ENCODE measurements at places on chromosomes 11 and 22. TPM values are rescaled to one million over a fixed set of nuclear protein-coding genes. Genes with fewer than 3 reads are reported as not detected.
A peak's percentile ranks its signal among the peaks of the same experiment; 100 is the strongest.

HEPN1 gene
- 0.48 TPM for total RNA-seq

DNA sequence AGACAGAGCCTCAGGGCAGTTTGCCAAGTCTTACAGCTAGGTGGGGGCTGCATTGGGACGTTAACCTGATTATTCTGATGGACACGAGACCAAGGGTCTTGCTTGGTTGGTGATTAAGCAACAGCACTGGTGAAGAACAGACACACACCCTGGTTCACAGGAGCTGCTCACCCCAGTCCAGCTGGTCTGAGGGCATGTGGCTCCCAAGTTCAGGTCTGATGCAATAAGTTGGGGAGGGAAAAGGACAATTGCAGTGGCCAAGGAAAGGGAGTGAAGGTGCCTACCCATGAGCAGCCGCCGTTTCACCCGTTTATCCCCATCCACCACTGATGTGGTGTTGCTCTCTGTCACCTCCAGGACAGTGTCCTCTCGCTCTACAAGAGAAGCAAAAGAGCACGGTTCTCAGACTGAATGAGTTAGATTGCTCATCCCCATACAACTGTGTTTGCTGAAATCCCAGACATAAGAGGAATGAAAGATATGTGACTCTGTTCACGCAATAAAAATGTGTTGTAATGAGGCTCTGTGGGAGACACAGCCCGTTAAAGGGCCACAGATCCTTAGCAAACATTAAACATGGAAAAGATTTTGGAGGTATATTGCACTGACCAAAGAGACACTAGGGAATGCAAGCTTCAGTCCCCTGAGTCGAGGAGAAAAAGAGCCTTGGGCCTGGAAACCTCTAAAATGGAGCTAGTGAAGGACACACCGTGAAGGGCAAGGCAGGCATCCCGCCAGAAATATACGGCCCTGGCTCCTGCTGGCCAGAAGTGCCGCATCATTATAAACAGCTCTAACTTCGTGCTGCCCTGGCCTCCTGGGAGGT lies 25.6 kb downstream of the SCUBE2 start:
- DNase-seq = no peak
- H3K4me3 ChIP-seq = no peak overlapping the region
- H3K27me3 ChIP-seq = no peaks in the 10 kb centered on the region
- H3K27ac ChIP-seq = no peak overlapping the region
- no peaks in the 10 kb centered on the region for H3K4me1 ChIP-seq

SCGB1D2 gene
- total RNA-seq = 10.9 TPM

DNA sequence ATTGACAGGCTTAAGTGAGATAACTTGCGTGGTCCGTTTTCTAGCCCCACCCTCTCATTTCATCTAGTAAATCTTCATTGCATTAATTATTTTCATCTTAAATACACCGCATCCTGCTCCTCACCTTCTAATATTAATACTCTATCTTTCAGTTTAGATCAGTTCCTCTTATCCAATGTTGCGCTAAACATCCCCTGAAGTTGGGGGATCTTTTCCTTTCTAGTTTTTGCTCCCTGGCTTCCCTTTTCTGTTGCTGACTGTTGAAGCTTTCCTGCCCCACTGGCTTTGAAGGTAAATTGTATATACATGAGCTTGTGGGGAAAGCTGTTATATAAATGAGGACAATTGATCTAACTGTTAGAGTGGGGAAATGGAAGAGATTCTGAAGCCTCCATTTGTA lies 7.2 kb downstream of the CAT start:
- H3K36me3 ChIP-seq = no peaks in the 10 kb centered on the region
- no peak overlapping the region for H3K27ac ChIP-seq
- H3K4me3 ChIP-seq = no peak overlapping the region
- H3K4me1 ChIP-seq = peaks cover 7% of the 10 kb centered on the region

MTFP1 gene
- total RNA-seq = 10.9 TPM

- no peak overlapping the region for H3K4me3 ChIP-seq
- H3K27me3 ChIP-seq = no peaks in the 10 kb centered on the region
- DNase-seq = no peak
- H3K4me1 ChIP-seq = no peaks in the 10 kb centered on the region
- H3K27ac ChIP-seq = no peak overlapping the region
These were observed 3.9 kb upstream of the MS4A14 start for GRCh38 chr11:60392361-60392760.

DNA sequence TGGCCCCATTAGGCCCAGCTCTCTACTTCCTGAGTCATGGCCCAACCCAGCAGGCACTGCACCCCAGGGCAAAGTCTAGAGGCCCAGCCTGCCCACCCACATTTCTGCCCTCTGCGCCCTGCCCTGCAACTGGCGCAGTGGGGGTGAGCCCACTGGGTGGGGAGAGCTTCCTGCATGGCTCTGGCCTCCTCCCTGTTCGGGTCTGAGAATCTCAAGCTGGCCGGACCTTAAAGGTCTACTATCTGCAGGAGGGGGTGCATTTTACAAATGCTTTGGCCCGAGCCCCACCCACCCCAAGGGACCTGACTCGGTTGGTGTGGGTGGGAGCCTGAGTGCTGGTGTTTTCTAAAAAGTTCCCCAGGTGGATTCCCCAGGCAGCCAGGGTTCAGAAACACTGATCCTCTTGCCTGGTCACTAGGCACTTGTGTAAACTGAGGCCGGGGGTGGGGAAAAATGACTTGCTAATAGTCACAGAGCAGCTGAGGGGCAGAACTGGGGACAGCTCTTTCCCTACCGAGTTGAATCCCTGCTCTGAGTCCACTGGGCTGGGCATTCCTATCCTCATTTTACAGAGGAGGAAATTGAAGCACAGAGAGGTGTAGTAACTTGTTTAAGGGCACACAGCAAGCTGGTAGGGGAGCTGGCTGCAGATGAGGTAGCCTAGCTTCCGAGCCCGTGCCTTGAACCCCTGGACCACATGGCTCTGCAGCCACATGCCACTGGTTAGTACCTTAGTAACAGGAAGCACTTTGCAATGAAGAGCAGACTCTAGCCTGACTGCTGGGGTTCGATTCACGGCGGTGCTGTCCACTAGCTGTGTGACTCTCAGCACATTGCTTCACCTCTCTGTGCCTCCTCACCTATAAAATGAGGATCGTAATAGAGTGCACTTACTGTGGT lies 36.3 kb downstream of the CD82 start:
- no peaks in the 10 kb centered on the region for H3K27me3 ChIP-seq
- no peaks in the 10 kb centered on the region for H3K36me3 ChIP-seq
- no peak for DNase-seq
- peaks cover 36% of the 10 kb centered on the region for H3K4me1 ChIP-seq

ENTHD1 gene
- total RNA-seq = not detected

ADAMTS15 gene
- 7.2 TPM for total RNA-seq

SGSM1 gene
- 3.2 TPM for total RNA-seq

DNA sequence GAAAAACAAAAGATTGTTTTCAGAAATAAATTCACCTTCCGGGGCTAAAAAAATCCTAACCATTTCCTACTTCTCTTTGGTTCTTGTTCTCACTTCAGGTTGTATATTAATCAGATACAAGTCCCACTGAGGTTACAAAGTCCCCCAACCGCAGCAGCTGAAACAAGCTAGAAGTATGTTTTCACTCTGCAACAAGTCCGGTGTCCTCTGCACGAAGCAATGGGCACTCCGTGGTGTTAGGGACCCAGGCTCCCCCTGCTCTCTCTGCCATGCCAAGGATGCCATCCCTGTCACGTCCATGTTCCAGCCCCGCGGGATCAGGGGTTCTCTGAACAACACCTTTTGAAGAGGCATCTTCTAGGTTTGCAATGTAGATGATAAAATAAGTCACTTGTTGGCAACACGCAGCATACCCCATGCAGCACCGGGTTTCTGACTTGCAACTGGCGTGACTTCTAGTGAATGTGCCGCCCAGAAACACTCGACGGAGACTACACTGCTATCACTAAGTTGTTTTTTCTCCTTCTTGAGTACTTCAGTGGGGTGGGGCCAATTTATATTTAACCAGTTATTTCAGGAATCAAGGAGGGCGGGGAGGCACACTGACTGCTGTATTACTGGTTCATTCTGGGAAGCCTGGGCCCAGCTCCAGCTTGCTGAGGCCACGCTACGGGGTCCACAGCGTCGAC lies 25.4 kb upstream of the GSTP1 start:
- H3K36me3 ChIP-seq = no peaks in the 10 kb centered on the region
- no peaks in the 10 kb centered on the region for H3K27me3 ChIP-seq
- H3K4me3 ChIP-seq = no peak overlapping the region
- DNase-seq = no peak
- H3K27ac ChIP-seq = no peak overlapping the region
- no peaks in the 10 kb centered on the region for H3K4me1 ChIP-seq

SELENOH gene
- 102 TPM for total RNA-seq

- no peaks in the 10 kb centered on the region for H3K27me3 ChIP-seq
- DNase-seq = peak; percentile 77
- H3K36me3 ChIP-seq = no peaks in the 10 kb centered on the region
- no peak overlapping the region for H3K27ac ChIP-seq
These were observed 117.3 kb upstream of the TEAD1 start for GRCh38 chr11:12556788-12557384.

- H3K36me3 ChIP-seq = no peaks in the 10 kb centered on the region
- H3K27me3 ChIP-seq = no peaks in the 10 kb centered on the region
- H3K27ac ChIP-seq = no peak overlapping the region
- no peak overlapping the region for H3K4me3 ChIP-seq
These were observed 63.1 kb downstream of the CEP164 start for GRCh38 chr11:117390743-117391142.

GTSE1 gene
- total RNA-seq = 0.84 TPM

OR8G5 gene
- total RNA-seq = not detected

SPDYC gene
- not detected for total RNA-seq

CD3D gene
- 3.2 TPM for total RNA-seq

- peaks cover 3% of the 10 kb centered on the region for H3K4me1 ChIP-seq
- H3K36me3 ChIP-seq = no peaks in the 10 kb centered on the region
- H3K27ac ChIP-seq = no peak overlapping the region
- no peak overlapping the region for H3K4me3 ChIP-seq
- DNase-seq = no peak
These were observed 160.9 kb downstream of the ENTHD1 start for GRCh38 chr22:39732625-39733024.

DNA sequence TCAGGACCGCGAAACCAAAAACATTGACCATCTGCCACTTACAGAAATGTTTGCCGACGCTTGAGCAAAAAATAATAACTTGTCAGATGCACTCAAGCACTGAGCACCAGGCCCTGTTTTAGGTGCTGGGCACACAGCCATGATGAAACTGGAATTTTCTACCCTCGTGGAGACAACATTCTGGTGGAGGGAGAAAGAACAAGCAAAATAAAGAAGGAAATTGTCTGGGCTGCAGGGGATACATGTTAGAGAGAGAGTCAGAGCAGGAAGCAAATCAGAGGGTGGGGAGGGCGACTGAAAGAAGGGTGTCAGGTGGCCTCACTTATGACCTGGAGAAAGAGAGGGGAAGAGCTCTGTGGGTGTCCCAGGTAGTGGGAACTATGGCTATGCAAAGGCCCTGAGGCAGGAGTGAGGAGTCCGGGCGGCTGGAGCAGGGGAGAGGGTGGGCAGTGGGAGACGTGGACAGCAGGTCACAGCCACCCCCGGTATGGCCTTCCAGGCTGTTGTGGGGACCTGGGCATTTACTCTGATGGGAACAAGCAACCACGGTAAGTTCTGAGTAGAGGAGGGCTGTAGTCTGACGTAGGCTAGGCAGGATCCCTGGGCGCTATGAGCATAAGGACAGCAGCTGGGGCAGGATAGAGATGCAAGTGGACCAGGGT lies 78.8 kb downstream of the MYEOV start:
- H3K27me3 ChIP-seq = no peaks in the 10 kb centered on the region
- DNase-seq = no peak
- no peaks in the 10 kb centered on the region for H3K36me3 ChIP-seq
- no peak overlapping the region for H3K27ac ChIP-seq

DNA sequence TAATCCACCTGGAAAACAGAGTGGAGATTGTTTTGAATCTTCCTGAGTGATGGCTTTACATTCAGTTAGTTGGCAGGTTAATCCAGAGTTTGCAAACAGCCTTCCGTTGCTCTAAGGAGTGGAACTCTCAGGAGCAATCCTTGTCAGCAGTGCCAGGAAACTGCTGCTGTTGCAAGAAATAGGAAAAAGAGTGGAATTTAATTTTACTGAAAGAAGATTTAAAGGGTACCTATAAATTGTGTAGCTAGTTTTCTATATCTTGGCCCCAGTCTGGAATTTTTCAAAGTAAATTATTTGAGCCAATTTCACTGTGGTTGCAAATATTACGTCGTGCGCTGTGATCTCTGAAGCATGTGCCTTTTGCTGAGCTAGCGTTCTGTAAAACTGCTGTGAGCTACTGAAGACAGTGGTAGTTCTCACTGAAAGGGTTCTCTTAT lies 55.5 kb upstream of the SLC5A12 start:
- no peaks in the 10 kb centered on the region for H3K36me3 ChIP-seq
- no peaks in the 10 kb centered on the region for H3K4me1 ChIP-seq
- H3K27me3 ChIP-seq = no peaks in the 10 kb centered on the region
- no peak overlapping the region for H3K4me3 ChIP-seq

DNA sequence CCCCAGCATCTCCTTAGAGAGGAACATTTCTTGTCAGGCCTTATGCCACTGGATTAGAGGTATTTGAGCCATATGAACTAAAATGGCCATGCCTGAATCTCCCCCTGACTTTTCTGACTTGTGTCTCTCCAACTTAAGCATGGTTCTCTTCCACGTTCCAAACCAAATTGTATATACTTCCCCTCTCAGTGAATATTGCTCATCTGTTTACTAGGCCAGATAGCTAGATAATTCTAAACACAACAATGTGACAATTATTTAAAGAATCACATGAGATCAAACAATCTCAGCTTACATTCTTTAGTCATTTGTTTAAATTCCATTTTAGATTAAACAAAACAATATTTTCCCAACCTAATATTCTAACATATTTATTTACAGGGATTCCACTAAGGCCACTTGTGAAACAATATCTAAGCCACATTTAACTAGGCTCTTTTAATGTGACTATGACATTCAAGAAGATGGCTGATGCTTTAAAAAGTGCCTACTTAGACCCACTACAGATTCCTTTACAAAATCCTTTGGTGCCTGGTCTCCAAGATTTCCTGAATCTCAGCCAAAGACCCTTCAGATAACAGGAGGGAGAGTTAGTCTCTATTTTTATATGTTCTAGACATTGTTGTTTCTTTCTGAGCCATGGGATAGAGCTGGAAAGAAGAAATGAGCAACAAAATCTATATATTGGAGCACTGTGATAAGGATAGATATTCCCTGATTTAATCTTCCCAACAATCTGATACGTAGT lies 105.7 kb downstream of the CADM1 start:
- H3K36me3 ChIP-seq = no peaks in the 10 kb centered on the region
- H3K4me3 ChIP-seq = no peak overlapping the region
- H3K27me3 ChIP-seq = no peaks in the 10 kb centered on the region
- H3K4me1 ChIP-seq = no peaks in the 10 kb centered on the region

UBQLN3 gene
- 0.79 TPM for total RNA-seq

- no peak for DNase-seq
- no peak overlapping the region for H3K4me3 ChIP-seq
- peaks cover 14% of the 10 kb centered on the region for H3K4me1 ChIP-seq
These were observed 47.3 kb downstream of the GRIK4 start for GRCh38 chr11:120558744-120559431.

MAPK8IP2 gene
- total RNA-seq = 28.4 TPM

DNA sequence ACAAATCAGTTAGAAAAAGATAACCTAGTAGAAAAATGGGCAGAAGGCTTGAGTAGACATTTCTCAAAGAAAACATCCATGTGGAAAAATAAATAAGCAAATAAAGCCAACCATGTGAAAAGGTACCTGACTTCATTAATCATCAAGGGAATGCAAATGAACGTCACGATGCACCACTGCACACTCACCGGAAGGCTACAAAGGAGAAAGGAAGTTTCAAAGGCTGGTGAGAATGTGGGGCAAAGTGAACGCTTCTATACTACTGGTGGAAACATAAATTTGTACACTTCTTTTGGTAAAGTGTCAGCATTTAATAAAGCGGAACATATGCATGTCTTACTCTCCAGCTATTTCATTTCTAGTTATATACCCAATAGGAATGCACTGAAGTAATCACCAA lies 166.8 kb downstream of the CSNK2A3 start:
- H3K4me3 ChIP-seq = no peak overlapping the region
- no peak overlapping the region for H3K27ac ChIP-seq
- H3K27me3 ChIP-seq = no peaks in the 10 kb centered on the region

Data from ovary (tissue), 10 donors.